ENCODE measurements at places on chromosomes 1 and 21.

GRCh38 chr21:44537930-44538911 is 1.8 kb downstream of the KRTAP10-1 start:
- DNase-seq: no peak

GRCh38 chr1:26529655-26530409 is at the start of gene RPS6KA1:
TSS of gene RPS6KA1 (plus strand) at chr1:26529761. CDS start at chr1:26529921, 160 bp downstream.
- DNase-seq: peak; percentile 74

DNA sequence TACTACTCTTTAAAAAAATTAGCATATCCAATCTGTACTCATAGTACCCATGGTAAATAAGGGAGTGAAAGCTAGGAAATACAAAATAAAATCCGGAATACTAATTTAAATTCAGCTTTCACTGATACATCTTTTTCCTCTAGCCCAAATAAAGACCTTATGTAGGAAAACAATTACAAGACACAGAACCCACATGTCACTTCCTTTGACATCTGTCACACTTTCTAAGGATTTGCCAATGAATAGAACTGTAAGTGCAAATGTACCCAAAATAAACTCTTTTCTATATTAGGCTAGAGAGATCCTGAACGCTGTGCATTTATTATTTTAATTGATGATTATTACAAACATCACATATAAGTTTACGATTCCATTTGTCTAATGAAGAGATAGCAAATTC is 393.0 kb downstream of the LRRIQ3 start:
- no peak for DNase-seq

- no peak for DNase-seq
Measured at GRCh38 chr1:110123224-110123623, 11.0 kb downstream of the UBL4B start.

DNA sequence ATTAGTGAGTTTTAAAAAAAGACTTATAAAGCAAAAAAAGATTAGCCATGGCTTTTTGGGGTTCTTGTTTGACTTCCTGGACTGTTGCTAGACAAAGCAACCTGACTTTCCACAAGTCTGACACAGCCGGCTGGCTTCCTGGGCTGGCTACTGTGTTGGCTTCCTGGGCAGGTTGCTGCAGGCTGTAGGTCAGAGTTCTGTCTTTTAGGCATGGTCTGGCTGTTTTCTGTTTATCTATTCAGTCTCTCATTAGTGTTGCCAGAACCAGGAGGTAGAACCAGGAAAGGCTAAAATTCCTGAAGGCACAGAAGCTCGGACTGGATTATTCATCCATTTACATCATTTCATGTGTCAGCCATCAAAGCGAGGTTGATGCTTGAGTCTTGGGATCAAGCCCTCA is 88.6 kb upstream of the SLC35F3 start:
- no peak for DNase-seq

- no peak for DNase-seq
Measured at GRCh38 chr1:33745942-33746341, 117.9 kb upstream of the HMGB4 start.

DNA sequence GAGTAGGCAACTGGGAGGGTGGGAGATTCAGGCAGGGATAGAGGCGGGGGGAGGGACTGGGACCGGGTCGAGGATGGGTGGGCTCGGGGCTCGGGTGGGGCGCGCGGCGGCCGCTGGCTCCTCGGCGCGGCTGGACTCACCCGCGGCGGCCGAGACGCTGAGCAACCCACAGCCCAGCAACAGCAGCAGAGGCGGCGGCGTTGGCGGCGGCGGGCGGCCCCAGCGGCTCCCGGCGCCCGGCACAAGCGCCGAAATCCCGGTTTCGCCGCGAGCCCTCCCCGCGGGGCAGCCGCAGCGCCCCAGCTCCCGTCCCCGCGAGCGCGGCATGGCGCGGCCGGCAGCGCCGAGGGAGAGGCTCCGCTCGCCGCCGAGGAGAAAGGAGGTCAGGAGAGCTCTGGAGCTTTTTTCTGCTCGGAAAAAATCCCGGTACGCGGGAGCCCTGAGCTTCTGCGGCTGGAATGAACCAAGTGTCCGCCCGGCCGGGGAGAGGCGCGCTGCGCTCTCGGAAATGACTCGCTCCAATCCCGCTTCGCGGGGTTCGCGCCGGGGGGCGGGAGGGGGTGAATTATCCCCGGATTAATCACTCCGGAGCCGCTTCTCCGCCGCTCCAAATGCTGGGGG is at the start of gene CSMD2:
Gene CSMD2, minus strand, starts transcription at position 460 of the 621 bp plus-strand sequence. Its CDS starts 133 bp downstream, at position 327.
- peak; percentile 78 for DNase-seq

- peak; percentile 64 for DNase-seq
Measured at GRCh38 chr1:201591981-201592380, 53.1 kb downstream of the NAV1 start.

- DNase-seq: no peak
Measured at GRCh38 chr1:214902636-214903320, 179.8 kb upstream of the KCNK2 start.

DNA sequence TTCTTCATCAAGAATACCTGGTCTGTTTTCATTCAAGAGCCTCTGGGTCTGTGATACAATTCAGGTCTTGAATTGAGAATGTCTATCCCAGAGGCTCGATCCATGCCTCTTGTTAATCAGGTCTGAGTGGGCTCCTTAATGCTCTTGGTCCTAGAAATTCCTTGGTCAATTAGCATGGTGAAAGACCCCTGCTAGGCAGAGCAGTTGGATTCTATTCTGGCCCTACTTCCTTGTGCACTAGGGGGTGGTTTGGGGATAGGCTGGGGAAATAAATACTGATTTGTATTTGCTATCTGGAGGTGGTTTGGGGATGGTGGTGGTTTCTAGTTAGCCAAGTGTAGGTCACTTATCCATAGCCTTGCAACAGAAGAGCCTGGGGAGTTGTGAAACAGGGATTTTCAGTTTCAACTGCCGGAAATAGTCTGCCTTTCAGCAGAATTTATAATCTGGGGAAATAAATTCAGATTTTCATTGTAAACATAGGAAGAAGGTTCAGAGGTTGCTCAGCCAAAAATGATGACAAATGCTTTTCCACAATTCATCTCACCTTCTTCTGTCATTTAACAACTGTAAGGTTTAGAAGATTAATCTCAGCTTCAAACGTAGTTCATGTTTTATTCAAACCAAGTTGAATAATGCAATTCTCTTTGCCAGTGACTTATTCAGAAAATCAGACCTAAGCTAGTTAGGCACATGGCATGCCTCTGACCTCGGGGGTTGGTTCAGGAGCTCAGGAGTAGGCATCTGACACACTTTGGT is 22.2 kb upstream of the SCAF4 start:
- no peak for DNase-seq

DNA sequence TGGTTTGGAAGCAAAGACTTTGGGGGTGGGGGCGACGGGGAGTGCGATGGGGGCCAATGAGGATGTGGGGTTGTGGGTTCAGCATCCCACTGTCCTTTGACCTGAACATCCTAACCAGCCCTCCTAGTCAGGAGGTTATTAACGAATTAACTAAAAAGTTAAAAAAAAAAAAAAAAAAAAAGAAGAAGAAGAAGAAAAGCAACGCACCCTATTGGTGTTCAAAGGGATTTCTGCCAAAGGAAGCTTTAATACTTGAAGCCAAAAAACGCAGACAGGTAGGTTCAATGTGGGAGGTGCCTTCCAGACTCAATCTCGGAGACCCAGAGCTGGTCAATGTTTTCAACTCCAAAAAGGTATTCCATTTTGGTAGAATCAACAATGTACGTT is 2.2 kb downstream of the CLIC6 start:
- DNase-seq: no peak

DNA sequence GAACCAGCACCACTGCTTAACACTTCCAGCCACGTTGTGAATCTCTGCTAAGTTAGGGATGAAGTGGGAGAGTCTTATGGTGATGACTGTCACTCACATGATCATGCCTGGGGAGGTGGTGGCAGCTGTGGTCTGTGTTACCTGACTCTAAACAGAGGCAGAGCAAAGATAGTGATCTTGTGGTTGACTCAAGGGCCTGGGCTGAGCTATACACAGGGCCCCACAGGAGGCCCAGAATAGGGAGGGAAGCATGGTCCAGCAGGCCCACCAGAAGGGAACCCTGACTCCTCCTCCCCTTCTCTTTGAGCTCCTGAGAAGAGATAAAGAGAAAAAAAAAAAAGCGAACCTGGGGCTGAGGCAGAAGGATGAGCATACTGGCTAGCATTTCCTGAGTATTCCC is 55.0 kb downstream of the PLXNA2 start:
- no peak for DNase-seq

GRCh38 chr1:45913183-45913683 is 109.8 kb downstream of the MAST2 start:
- no peak for DNase-seq

DNA sequence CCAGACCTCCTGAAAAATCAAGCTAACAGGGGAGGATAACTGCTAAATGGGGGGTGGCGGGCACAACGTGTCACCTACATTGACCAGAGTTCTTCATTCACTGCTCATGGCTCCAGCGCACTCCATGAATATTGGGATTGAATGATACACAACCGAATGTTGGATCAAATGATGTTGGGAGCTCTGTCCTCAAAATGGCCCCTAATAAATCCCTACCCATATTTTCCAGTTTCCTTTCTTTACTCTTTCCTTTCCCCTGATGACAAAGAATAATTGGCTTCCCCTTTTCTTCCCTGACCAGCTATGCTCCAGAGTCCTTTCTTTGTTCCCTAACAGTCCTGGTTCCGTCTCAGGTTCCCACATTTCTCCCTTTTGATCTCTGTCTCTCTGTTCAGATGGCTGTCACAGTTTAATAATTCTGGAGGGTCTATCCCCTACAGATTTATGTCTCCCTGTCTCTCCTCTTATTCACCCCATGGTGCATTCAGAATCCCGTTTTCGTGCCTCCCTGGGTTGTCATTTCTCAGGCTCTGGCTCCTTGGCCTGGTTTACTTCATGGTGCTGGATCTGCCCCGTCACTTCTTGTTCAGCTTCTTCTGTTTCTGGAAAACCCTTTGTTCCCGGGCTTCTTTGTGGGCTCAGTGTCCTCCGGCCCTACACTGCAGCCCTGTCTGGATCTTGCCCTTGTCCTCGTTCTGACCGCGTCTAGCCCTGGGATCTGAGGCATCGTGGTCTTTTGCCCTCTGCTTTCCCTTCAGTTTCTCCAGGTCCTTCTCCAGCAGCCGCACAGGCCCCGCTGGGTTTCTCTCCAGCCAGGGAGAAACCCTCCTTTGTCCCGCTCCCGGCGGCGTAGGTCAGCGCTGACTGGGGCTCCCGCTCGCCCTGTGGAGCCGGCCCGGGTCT is 78.3 kb downstream of the NDUFS5 start:
- no peak for DNase-seq

DNA sequence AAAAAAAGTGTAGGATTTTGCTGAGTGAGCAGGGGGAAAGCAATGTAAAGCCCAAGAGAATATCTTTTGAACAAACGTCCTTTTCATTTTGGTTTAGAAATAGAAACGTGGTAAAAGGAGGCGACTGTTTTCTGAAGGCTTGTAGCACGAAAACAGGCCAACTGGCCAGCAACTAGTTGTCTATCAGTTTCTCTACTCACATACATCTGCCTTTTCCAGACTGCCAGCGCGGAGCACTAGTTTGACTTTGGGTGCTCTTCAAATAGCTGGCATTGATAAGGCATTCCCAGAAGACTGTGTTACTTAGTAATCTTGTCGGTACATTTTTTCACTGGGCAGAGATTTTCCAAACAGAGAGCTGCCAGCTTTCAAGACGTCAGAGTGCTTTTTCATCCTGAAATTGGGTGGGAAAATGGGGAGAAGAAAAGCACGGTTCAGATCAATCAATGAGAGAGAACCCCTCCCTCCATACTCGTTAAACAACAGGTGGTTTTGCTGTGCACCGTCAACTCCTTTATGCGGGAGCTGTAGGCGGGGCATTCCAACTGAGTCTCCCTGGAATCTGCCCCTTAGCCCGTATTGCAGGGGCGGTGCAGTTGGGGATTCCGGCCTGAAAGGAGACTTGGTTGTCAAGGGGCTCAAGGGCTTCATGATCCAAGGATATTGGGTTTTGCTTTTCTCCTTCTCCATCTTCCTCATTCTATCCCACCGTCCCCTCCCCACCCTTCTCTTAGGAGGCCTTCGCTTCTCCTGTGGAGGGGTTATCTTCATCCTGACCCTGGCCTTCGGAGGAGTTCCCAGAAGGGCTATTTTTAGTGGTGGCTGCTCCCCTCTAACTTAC is 884 bp upstream of the LRRC8C start:
- DNase-seq: peak; percentile 66

GRCh38 chr1:1567891-1568291 is 6.8 kb downstream of the SSU72 start:
- no peak for DNase-seq

DNA sequence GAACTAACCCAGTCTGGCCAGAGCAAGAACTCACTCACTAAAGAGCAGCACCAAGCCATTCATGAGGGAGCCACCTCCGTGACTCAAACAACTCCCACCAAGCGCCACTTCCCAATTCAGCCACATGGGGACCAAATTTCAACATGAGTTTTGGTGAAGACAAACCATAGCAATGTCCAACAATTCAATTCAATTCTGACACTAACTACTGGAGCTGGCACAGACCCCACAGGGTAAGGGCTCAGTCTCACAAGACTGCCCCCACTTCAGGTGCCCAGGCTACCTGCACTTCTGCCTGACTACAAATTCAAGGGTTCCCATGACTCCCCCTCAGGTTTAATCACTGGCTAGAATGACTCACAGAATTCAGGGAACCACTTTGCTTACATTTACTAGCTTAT is 48.8 kb upstream of the RAP1A start:
- DNase-seq: no peak

- DNase-seq: no peak
Measured at GRCh38 chr1:61743716-61744580, 1.7 kb downstream of the PATJ start.

DNA sequence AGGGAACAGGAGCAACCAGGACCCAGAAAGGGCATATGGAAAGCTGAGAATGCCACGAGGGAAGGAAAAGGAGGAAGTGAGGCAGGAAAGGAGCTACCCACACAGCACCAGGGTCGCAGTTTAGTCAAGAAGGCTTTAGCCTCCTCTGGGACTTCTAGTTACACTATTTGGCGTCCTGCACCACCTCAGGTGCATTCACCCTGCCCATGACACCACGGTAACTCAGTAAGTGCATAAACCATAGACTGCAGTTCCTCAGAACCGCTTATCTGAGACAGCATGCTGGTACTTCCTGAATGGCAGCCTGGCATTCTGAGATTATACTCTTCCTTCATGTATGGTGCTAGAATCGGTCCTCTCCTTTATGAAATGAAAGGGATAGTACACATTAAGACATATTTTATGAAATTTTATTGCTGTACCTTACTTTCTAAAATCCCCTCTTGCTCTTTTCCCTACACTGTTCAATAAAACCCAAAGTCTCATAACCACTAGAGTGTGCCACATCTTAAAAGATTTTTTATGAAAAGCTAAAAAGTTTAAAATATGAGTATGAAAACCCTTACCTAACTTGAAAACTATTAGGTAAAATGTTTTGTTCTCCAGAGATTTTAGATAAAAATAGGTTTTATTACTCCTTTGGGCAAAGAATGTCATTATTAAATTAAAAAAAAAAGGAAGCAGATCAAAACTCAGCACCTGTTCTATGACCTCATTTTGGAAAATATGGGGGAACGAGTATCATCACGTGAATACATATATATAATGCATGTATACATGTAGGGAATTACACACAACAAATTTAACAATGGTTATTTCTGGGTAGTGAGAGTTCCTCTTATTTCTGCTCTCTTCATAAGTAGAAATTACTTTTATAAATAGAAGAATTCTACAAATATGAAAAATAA is 67.3 kb downstream of the VAV3 start:
- DNase-seq: no peak

- DNase-seq: no peak
Measured at GRCh38 chr1:112536561-112536960, 27.8 kb downstream of the WNT2B start.

Data from NCI-H345 (cell line).